ENCODE measurements at places on chromosomes 11 and 22.
A peak's percentile ranks its signal among the peaks of the same experiment; 100 is the strongest.

DNA sequence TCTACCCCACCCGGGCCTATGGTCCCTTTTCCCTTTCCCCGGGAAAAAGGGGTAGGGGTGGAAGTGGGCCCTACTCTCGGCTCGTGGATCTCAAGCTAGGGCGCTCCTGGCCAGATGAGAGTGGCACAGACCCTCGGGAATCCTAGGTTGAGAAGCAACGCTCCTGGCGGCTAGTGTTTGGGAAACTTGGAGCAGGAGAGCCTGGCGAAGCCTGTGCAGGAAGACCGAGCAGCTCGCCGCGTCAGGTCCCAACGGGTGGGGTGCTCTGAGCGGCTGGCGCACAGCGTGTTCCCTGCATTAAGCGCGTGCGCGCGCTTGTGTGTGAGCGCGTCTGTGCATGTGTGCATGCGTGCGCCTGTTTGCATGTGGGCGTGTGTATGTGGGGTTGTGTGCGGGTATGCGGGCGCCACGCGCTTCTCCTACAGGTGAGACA is 7.1 kb upstream of the FLI1 start:
- no peak for DNase-seq

- no peak for DNase-seq
Observed at GRCh38 chr11:17494019-17494418, 17.4 kb upstream of the ABCC8 start.

- no peak for DNase-seq
Observed at GRCh38 chr11:6200975-6201374, 2.0 kb downstream of the OR52W1 start.

- no peak for DNase-seq
Observed at GRCh38 chr11:62055970-62056369, 67.8 kb upstream of the INCENP start.

DNA sequence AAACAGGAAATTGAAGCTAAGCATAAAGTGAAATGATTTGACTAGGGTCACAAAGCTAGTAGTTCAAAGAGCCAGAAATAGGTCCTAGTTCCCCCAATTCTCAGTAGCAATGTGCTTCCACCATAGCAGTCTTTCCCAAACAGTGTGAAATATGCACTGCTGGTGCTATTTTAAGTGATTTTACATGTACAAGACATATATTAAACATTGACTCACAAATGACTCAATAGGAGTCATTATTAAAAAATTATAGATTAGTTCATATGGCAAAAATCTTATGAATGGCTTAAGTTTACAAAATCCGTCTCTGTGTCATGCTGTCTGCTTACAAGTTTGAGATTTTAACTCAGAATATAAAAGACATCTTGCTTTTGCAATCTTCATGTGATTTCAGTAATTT is 21.4 kb downstream of the KIF18A start:
- DNase-seq, result peak; percentile 52

GRCh38 chr22:32142600-32142999 is 16.5 kb downstream of the C22orf42 start:
- no peak for DNase-seq

- no peak for DNase-seq
Observed at GRCh38 chr11:73645121-73645969, 1.0 kb upstream of the PLEKHB1 start.

DNA sequence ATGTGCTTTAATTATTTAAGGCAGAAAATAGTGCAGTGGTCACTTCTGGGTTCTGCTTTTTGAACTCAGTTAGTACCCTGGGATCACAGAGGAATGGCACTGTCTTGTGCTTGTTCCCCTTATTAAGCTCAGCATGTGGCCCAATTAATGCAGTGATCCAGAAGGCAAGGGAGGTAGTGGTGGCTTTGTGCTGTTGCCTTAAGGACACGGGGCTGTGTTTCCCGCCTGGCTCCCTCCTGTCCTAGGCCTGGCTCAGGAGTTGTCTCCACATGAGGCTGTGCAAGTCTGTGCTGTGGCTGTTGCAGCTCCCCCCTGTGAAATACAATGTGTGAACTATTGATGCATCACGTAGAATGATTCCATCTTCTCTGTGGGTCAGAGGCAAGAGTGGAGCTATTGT is 49.2 kb upstream of the CABP7 start:
- no peak for DNase-seq

DNA sequence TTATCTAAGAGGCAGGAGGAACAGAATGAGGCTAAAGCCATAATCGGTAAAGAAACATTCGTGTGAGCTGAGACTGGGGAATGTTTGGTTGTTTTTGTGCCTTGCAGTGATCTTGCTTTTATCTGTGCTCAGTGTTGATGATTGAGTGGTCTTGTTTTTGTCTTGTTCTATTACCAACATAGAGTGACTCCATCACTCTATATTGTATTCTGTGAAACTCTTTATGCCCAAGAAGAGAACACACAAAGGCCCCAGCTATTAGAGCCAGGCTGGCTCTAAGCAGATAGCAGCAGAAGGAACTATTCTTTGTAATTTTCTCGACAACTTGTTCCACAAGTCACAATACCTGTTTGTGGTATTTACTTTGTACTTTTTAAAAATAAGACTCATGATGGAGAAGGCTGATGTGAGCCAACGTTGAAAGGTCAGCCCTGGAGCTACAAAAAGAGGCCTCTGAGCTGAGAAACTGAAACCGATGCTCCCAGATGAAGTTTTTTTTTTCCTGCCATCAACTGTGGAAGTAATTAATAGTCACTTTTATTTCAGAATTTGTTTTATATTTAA is 68.4 kb downstream of the LARGE1 start:
- DNase-seq, result no peak

GRCh38 chr11:83801799-83802198 is 515.6 kb upstream of the CCDC90B start:
- no peak for DNase-seq

DNA sequence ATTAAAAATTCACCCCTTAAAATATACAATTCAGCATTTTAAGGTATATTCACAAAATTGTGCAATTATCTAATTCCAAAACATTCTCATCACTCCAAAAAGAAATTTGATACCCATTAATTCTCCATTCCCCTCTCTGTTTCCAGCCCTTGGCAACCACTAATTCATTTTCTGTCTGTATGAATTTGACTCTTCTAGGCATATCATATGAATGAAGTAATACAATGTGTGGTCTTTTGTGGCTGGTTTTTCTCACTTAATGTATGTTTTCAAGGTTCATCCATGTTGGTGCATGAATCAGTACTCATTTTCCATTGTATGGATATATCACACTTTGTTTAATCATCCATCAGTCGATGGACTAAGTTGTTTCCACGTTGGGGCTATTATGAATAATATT is 29.0 kb upstream of the ACCSL start:
- DNase-seq, result no peak

DNA sequence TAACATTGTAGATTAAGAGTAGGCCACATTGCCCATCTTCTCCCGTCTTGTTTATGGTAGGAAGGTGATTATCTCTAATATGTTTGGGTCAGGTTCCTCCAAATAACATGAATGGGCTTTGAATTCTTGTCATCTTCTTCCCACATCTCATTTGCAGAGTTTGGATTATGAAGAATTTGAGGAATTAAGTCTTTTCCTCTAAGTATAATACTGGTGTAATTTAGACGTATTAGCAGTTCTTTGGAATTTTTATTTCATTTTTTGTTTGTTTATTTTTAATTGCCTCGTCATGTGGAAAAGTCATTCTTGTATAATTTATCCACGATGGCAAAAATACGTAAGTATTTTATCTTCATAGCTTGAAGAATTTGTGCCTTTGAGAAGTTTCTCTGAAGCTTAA is 73.4 kb downstream of the ARHGEF12 start:
- no peak for DNase-seq

DNA sequence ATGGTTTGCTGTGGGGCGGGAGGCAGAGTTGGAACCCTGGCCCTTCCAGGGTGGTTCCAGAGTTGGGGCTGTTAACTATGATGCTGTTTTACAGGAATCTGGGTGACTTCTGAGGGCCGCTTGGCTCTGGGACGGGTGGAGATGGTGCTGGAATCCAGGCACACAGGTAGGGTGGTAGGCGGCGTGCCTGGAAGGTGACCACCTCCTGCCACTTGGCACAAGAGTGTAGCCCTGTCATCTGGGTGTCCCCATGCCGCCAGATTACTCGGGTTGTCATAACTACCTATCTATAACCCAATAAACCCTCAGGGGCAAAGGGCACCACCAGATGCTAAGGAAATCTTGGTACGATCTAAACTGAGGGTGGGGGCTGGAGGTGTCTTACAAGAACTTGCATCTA is 1.3 kb downstream of the CARS1 start:
- no peak for DNase-seq

- DNase-seq, result peak; percentile 75
Observed at GRCh38 chr11:67032830-67033551, 10.1 kb downstream of the SYT12 start.

Measured in AG04450 (cell line).